Stimulated activated CD4-positive, alpha-beta T cell treated with anti-CD3 and anti-CD28 coated beads, Interleukin-4, amount 100 ng/mL, for 4 hours (primary cell): ENCODE measurements at places on chromosomes 3 and 15.

DNA sequence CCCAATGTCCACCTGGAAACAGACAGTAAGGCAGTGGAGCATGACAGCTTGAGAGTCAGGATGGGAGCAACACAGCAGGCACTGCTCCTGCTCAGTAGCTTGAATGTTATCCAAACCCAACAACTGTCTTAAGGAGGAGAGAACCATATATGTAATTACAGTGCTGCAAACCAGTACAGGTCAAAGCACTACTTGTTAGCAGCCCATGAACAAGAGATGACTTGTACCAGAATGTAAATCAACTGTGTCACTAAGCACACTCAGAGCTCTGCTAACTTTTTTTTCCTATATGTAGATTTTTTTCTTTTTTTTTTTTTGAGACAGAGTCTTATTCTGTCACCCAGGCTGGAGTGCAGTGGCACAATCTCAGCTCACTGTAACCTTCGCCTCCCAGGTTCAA lies 87.1 kb downstream of the ANO10 start:
- no peak for DNase-seq

DNA sequence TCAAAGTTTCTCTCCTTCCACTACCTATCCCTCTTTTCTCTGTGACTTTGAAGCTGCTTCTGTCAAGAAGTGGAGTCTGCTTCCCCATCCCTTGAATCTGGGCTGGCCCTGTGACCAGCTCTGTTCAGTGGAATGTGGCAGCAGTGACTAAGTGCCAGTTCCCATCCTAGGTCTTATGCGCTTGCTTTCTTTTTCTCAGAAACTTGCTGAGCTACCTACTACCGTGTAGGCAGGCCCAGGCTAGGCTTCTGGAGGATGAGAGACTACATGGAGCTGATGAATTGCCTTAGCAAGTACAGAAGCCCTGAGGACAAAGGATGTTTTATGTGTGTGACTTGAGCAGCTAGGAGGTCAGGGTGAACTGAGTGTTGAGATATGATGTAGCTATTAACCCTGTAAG lies 123.2 kb downstream of the PDCD6IP start:
- no peak for DNase-seq

- DNase-seq: no peak
Observed at GRCh38 chr15:70670680-70671079, 92.7 kb downstream of the UACA start.

GRCh38 chr15:89452330-89452836 lies 44.0 kb downstream of the RHCG start:
- DNase-seq: no peak

GRCh38 chr3:197508051-197508451 lies 47.7 kb downstream of the BDH1 start:
- DNase-seq: no peak

- DNase-seq: no peak
Observed at GRCh38 chr3:167151636-167152035, 228.5 kb downstream of the ZBBX start.

DNA sequence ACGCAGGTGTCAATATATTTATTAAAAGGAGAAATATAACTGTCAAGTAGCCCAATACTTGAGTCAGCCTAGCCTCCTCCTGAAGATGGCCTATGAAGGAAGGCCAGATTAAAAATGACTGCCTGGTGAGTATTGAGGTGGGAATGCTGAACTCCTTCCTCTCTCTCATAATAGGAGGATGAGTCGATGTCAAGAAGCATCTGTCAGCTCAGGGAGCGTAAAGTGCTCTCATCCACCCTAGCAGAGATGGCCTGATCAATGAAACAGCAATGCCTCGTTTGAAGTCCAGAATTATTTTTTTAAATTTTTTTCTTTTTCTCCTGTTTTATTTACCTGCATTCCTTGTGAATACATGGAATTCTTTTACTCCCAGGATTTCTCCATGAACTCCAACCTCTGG lies 58.3 kb downstream of the SCN10A start:
- DNase-seq: no peak

GRCh38 chr3:159791336-159791735 lies 197.3 kb upstream of the IL12A start:
- DNase-seq: no peak

DNA sequence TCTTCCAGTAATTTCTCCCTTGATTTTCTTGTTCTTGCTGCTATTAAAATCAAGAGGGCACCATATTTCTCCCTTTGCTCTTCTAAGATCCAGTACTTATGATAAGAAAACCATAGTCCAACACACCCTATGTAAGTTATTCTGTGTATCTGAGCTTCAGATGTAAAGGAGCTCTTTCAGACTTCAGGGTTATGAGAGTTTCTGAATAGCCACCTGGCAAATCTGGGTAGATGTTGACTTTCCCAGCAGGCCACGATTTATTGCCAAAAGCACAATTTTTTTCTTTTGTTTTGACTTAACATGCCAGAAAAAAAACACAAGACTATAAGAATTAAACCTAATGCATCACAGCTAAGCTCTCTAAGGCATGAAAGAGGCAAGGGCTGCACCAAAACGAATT lies 1045.0 kb downstream of the FHIT start:
- no peak for DNase-seq

DNA sequence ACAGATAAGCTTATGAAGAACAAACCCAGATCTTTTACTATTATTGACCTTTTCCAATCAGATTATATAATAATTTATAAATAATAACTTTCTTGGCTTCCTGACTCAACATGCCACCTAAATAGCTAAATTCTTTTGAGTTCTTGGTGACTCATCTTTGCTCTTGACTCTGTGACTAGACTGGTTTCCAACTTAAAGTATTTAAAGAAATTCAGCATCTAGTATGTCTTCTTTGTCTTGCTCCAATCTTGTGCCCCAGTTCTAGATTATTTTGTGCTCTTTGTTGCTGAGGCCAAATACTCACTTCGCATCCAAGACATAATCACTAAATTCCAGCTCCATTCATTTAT lies 483.2 kb upstream of the TBL1XR1 start:
- DNase-seq: no peak

GRCh38 chr3:143769616-143770015 lies 78.7 kb downstream of the SLC9A9 start:
- DNase-seq: no peak
